ENCODE measurements at places on chromosomes 2 and 18. TPM values are rescaled to one million over a fixed set of nuclear protein-coding genes. Genes with fewer than 3 reads are reported as not detected.

DNA sequence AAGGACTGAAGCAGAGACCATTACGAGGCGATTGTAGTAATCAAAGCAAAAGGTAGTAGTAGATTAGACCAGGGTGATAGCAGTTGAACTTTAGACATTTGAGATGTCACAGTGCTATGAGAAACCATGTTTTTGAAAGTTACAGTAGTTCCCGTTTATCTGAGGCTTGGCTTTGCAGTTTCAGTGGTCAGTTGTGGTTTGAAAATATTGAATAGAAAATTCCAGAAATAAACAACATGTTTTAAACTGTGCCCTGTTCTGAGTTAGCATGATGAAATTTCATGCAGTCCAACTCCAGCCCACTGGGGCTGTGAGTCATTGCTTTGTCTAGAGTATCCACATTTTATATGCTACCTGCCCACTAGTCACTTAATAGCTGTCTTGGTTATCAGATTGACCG is 47.5 kb downstream of the ZNF638 start:
- DNase-seq, result peak; percentile 58

Gene MFSD2B
- total RNA-seq, result 0.72 TPM

- peak; percentile 65 for DNase-seq
These were observed 61.1 kb downstream of the MEIS1 start for GRCh38 chr2:66495788-66496640.

DNA sequence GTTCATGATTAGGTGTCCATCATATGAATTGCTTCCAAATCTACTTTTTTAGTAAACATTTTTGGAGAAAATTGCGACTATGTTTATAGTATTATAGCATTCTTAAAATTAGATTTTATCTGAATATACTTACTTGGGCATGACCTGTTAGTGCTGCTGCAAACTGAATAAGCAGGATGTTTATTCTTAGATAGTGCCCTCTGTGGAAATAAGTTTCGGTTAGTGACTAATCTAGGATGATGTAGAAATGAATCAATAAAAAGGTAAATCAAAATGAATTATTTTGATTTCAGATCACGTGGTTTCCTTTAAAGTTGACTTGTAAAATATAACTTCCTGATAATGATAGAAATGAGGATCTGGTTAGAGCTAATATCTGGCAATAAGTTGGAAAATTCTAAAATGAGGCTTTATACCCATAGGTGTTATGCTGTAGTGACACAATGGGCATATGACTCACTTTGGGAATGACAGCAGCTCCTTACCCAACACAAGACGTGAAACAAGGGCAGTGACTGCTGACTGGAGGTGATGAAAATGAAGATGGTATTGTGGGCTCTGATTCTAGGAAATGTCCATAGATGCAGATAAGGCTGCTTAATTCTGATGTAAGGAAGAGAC is 165.8 kb upstream of the TCF4 start:
- peak; percentile 37 for DNase-seq

DNA sequence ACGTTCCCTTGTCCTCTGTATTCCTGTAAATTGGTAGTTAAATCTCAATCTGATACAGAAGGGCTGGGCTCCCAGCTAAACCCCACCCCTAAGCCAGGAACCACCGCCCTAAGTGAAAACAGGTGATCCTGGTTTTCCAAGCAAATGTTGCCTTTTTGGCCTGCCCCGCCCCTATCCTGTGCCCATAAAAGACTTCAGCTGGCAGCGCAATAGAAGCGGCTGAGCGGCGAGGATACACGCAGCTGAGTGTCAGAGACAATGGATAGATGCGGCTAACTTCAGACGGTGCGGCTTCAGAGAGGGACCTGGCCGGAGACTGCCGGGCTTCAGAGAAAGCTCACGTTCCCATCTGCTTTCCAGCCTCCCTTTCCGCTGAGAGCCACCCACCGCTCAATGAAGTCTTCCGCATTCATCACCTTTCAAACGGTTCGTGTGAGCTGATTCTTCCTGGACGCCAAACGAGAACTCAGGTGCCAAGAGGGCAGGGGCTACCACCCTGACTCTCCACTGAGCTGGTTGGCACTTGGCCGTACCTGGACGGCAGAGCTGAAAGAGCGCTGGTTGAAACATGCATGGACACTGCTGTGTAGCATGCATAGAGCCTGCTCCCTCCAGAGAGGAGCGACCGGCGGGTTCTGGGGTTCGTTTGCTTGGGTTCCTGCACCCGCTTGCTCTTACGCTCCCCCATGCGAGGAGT is 49.5 kb upstream of the POLE4 start:
- DNase-seq, result no peak

GRCh38 chr2:189933911-189934399 is 128.6 kb downstream of the MSTN start:
- peak; percentile 12 for DNase-seq

Gene ALPP
- total RNA-seq, result 1.5 TPM

Gene UNC80
- not detected for total RNA-seq

Gene PHLPP1
- 3.7 TPM for total RNA-seq

- DNase-seq, result no peak
These were observed 39.9 kb downstream of the MAP3K2 start for GRCh38 chr2:127347734-127348392.

DNA sequence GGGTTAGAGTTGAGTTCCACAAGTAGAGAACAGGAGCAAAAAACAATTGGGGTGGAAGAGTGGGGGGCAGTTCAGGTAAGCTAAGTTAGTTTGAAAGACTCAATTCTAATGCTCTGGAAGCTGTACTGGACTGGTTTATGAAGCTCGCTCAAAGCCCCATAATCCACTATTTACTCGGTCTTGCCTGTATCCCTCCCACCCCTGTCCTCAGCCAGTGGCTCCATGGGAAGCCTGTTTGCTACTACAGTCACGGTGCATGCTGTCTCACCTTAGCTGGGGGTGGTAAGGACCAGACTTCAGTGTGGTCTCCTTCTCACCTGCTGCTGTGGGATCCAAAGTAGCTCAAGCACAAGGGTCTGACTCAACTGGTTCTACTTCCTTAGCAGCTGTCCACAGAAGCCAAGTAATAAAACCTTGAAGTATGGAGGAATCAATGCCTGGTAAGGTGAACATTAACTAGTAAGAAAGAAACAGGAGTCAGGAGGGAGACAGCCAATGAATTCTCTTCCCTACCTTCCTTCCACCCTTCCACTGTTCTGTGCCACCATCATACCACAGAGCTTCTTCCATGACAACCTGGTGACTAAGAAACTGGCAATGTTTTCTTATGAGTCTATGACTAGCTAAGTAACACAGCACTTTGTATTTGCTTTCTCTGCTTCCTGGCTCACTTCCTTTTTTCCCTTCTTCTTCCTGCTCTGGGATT is 230.8 kb downstream of the SRBD1 start:
- no peak for DNase-seq

Gene CCDC68
- not detected for total RNA-seq

- no peak for DNase-seq
These were observed 147.5 kb upstream of the SESTD1 start for GRCh38 chr2:179412112-179412511.

DNA sequence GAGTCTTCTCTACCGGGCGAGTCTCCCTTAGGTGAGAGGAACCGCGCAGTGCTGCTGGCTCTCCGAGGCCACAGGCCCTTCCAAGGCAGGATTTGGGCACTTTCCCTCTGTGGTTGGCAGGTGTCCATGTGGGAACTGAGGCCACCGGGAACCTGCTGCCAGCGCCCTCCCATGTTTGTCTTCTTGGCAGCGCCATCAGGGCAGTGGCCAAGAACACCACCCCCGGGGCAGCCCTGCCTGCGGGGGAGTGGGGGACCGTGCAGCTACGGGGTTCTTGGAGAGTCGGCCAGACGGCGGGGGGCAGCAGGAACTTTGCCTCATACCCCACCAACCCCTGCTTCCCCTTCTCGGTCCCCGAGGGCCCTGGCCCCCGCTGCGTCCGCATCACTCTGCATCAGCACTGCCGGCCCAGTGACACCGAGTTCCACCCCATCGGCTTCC is 10.0 kb downstream of the CAPN10 start:
- DNase-seq, result no peak

GRCh38 chr2:66522611-66523376 is 87.9 kb downstream of the MEIS1 start:
- no peak for DNase-seq

Gene SRD5A2
- total RNA-seq, result not detected

Gene NOL4
- total RNA-seq, result not detected

Gene CXCR1
- not detected for total RNA-seq

GRCh38 chr2:64792300-64792699 is 138.6 kb upstream of the SERTAD2 start:
- DNase-seq, result no peak

DNA sequence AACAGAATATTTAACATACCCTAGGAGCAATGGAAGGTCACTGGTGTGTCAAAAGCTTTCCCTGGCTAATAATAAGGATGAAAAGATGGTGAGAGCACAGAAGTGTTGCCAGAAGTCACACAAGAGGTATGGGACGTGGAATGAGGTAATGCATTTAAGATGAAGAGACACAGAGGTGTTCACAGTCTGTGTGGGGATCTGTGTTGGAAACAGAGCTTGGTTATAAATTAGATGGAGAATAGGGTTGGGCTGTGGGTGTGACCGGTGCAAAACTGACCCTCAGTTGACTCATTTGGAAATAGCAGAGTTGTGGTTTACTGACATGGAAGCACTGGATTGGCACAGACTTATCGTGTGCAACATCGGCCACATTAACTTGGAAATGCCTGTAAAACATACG is 372.5 kb downstream of the SATB2 start:
- DNase-seq, result peak; percentile 67

- no peak for DNase-seq
These were observed 197.5 kb upstream of the RAB6C start for GRCh38 chr2:129781749-129782632.

- no peak for DNase-seq
These were observed 131.3 kb upstream of the SMIM21 start for GRCh38 chr18:75558790-75559189.

DNA sequence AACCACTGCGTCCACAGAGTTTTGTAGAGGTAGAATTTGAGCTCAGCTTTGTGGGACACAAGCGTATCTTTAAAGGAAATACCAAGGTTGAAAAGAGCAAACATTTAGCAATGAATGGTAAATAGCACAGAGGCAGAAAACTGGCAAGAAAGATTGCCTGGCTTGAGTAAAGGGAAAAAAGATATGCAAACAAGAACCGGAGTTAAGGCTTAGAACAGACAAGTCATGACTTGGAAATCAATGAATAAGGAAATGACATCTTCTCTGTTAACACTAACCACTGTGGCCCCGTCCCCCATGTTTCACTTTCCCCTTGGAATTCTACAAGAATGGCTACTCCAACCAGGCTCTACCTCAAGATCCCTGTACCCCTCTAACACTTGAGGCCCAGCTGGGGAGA is 3.8 kb downstream of the STAM2 start:
- no peak for DNase-seq

Gene ASXL3
- total RNA-seq, result 0.41 TPM

Gene CFAP221
- total RNA-seq, result not detected

Gene GPR39
- total RNA-seq, result 5.1 TPM

Gene PLB1
- 0.10 TPM for total RNA-seq

- DNase-seq, result no peak
These were observed 292.7 kb upstream of the POU3F3 start for GRCh38 chr2:104561251-104561650.

Gene HES6
- total RNA-seq, result 4.8 TPM

Gene RAB1A
- 143 TPM for total RNA-seq

GRCh38 chr2:37619230-37619958 is 52.0 kb downstream of the CDC42EP3 start:
- no peak for DNase-seq

Gene QPCT
- total RNA-seq, result 0.90 TPM

GRCh38 chr18:42925036-42925435 is 190.4 kb downstream of the RIT2 start:
- no peak for DNase-seq

Gene CRYGC
- total RNA-seq, result not detected
